Epithelial cell of prostate (primary cell): ENCODE measurements at places on chromosomes 5 and 9.

- DNase-seq: no peak
Measured at GRCh38 chr9:5445886-5446285, 4.5 kb upstream of the CD274 start.

DNA sequence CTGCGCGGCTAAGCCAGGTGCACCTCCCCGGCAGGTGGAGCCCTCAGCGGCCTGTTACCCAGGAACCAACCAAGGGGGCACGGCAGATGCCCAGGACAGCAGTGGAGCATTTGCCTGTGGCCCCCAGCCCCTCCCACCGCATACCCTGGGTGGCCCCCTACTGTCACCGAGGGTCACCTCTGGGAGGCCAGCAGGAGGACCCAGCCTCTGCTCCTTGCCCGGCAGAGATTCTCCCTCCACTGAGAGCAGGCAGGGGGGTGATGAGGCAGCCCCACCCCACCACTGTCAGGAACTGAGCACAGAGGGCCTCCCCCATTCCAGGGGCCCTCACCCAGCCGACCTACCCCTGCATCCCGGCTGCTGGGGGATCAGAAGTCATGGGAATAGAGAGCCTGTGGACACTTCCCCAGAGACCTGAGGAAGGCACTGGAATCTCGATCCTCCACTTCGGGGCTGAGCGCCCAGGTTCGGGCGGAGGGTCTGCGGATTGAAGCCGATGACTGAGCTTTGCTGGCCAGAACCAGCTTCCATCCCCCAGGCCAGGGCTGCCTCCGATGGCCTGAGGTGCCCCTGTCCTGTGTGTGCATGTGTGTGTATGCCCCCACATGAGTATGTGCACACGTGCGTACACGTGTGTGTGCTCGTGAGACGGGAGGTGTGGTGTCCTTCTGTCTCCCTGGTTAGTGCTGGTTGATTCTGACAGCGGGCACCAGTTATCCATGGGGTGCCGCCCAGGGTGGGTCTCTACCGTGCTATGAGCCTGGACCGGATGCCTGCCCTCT lies at the start of gene QRFP:
TSS of gene QRFP (minus strand) at position 580 of the 782 bp plus-strand sequence. CDS start 2,974 bp downstream, outside the sequence.
- DNase-seq: no peak

- DNase-seq: peak; percentile 75
Measured at GRCh38 chr5:139651853-139652787, 4.0 kb downstream of the CXXC5 start.

- DNase-seq: no peak
Measured at GRCh38 chr5:57696389-57696769, 213.8 kb upstream of the ACTBL2 start.

- DNase-seq: no peak
Measured at GRCh38 chr5:39482098-39482497, 57.3 kb upstream of the DAB2 start.

GRCh38 chr5:162683284-162683683 lies 615.7 kb downstream of the GABRG2 start:
- DNase-seq: peak; percentile 20

GRCh38 chr5:44360919-44361318 lies 28.3 kb downstream of the FGF10 start:
- DNase-seq: no peak

- DNase-seq: no peak
Measured at GRCh38 chr9:75866273-75866871, 24.1 kb upstream of the PCSK5 start.

DNA sequence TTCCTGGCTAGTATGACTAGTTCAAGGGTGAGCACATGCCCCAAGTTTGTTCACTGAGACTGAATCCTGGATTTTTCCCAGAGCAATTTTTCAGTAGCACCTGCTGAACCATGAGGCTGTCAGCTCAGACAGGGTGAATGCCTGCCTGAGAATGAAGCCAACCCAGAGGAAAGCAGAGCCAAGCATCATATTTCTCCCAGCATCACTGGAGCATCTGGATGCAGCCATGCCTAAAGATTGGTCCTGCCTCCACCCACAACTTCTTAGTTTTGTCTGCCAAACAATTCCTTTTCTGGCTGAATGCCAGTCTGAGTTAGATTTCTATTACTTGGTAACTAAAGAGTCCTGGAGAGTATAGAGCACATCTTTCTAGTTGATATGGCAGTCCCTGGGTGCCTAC lies 343.6 kb downstream of the CSNK1G3 start:
- DNase-seq: no peak

DNA sequence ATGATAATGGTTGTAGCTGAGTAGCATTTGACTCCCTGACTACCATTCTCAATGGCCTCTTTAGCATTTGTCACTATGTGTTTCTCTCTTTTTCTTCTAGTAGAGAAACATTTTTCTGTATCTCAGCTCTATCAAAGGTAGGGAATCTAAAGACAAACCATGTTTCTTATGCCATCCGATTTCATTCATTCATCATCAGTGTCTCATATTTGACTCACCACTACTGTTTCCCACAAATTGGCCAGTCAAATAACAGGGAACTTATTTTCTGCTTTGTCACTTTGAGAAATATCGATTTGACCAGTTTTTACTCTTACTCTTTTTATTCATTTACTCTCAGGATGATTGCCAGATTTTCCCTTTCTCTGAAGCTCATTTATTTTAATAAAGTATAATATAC lies 282.3 kb downstream of the TMEM167A start:
- DNase-seq: no peak

GRCh38 chr5:14219800-14220512 lies 76.8 kb downstream of the TRIO start:
- no peak for DNase-seq

- no peak for DNase-seq
Measured at GRCh38 chr5:147863454-147864158, 14.9 kb upstream of the SCGB3A2 start.

- no peak for DNase-seq
Measured at GRCh38 chr5:35838370-35839042, 18.2 kb upstream of the IL7R start.

GRCh38 chr5:132556153-132556762 lies 519 bp upstream of the RAD50 start:
- no peak for DNase-seq

- no peak for DNase-seq
Measured at GRCh38 chr5:37858250-37858649, 18.4 kb upstream of the GDNF start.

DNA sequence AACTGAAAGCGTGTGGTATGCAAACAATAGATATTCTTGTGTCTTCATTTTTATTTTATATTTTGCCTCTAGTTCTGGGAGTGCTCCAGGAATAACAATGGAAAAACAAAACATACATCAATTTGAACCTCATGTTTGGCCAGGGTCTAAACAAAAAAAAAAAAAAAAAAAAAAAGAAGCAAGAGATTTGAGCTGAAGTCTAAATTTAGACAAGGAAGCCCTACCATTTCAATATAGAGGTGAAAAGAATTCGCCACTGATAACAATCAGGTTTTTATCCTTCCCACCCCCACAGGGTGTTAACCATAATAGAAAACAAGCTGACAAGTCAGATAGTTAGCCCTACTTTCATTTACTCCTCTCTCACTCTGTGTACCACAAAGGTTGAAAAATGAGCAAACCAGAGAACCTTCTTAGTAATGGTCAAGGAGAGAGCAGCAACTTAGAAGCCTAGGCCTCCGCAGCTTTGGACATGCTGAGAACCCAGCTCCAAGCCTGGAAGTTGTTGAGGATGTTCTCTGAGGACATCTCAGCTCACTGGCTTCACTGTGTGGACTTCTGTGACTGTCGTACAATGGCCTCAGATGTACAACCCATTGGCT lies 118.2 kb upstream of the HMHB1 start:
- DNase-seq: no peak

- no peak for DNase-seq
Measured at GRCh38 chr5:130601-131131, 38.7 kb downstream of the PLEKHG4B start.

- peak; percentile 64 for DNase-seq
Measured at GRCh38 chr9:107739601-107740082, 250.1 kb upstream of the KLF4 start.

GRCh38 chr5:142386137-142387023 lies 61.6 kb upstream of the SPRY4 start:
- DNase-seq: no peak

- no peak for DNase-seq
Measured at GRCh38 chr5:149229298-149229937, 42.2 kb upstream of the AFAP1L1 start.

DNA sequence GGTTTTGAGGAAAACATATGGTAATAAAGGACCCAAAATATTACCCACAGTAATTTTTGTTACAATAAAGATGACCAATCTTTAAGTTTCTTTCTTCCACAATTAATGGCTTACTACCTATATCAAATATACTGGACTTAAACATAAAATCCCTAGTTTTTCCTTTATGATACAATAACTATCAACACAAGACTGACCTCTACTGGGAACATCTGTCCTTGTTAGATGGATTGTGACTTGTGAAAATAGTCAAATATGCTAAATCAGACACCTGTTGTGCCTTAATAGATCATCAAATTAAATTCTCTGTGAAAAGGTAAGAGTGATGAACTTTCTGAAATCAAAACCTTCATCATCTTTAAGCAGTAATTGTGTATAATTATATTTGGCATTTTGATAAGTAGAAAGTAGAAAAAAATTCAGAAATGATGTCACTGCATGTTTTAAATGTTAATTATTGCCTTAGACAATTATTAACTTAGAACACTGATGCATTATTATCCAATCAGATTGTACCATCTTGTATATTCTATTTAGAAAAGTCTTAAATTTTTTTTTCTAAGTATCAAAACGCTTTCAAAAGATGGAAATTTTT lies 113.6 kb downstream of the DEPDC1B start:
- no peak for DNase-seq

DNA sequence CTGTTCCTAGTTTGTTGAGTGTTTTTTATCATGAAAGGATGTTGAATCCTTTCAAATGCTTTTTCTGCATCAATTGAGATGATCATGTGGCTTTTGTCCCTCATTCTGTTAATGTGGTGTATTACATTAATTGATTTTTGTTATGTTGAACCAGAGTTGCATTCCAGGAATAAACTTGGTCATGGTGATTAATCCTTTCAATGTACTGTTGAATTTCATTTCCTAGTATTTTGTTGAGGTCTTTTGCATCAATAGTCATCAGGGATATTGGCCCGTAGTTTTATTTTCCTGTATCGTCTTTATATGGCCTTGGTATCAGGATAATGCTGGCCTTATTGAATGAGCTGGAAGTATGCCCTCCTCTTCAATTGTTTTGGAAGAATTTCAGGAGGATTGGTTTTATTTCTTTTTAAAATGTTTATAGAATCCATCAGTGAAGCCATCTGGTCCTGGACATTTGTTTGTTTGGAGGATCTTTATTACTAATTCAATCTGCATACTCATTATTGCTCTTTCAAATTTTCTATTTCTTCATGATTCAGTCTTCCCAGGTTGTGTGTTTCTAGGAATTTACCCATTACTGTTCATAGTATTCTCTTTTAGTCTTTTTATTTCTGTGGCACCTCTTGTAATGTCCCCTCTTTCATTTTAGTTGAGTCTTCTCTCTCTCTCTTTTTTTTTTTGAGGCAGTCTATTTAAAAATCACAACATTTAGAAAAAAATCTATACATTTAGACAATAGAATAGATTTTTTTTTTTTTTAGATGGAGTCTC lies 32.1 kb downstream of the FGD3 start:
- no peak for DNase-seq

DNA sequence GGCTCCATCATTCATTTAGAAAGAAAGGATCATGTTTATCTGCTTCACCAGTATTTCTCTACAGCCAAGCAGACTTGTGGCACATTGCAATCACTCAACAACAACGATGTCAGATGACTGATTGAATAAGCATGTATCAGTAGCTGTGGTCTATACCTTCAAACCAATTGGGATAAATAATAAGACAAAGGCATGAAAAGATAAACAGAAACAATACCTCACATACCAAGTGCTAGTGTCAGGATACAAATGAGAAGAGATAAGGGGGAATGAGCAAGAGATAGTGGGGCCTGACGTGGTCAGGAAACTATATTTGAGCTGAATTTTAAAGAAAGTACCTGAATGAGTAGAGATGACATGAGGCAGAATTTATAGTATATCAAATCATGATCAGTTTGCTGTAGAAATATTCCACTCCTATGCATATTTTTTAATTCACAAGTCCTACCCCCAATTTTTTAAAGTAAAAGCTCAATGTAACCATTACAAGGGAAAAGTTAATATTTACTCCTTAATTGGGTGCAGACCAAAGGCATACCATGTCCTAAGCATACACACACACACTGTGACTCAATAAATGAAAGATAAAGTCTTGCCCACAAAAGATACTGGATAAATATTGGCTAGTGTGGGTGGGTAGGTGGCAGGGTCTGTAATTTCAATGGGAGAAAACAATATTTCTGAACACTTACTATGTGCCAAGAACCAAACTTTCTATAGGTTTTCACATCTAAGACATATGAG lies 284.5 kb downstream of the SPOCK1 start:
- no peak for DNase-seq

GRCh38 chr9:108083796-108084352 lies 594.3 kb upstream of the KLF4 start:
- DNase-seq: no peak

DNA sequence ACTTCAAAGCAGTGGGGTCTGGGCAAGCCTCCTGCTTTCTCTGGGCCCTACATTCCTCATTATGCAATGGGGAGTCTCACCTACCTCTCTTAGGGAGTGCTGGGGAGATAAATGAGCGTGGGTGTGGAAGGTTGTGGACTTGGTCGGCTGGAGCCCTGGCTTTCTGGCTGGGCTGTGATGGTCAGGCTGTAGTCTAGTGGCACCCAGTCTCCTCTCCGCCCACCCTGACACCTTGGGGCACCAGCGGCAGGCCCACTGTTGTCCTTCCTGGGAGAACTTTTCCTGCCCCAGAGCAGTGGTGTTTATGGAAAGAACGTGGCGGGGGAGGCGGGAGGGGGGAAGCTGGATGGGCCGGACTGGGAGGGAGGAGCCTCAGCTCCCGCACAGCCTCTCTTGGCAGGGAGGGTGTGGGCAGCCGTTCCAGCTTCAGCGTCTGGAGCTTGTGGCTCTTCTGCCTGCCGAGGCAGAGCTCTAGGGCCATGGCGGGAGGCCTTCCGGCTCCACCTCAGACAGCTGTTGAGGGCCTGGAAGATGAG lies 4.1 kb downstream of the PTGS1 start:
- no peak for DNase-seq

DNA sequence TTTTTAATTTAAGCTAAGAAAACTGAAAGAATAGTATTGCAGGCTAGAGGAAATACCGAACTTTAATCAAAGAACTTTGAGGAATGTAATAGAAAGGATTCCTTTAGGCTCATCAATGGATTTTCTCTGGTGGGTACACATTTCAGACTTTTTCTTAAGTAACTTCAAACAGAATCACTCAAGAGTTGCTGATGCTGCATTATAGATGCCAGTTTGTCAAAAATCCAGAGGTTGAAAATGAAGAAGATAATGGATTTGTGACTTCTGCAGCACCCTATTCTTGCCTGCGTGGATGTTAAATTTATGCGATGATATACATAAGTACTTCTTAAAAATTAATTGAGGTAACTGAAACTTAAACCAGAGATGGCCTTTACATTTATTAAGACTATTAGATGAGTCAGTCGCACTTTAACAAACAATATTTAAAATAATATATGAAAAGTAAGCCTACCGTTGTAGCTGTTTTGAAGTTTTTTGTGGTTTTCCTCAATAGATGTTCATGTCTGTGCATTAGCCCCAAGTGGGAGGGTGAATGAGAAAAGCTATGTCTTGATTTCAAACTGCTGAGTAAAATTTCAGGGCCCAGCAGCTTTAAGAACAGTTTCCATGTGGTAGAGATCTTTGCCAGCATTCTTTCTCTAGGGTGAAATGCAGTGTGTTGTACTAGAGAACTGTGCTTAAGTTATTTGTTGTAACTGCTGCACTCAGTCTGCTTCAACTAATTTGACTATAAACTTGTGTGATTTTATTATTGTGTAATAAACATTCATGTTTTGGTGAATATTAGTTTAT lies at the start of gene OGN:
TSS of gene OGN (minus strand) at position 537 of the 795 bp plus-strand sequence. CDS start 1,171 bp downstream, outside the sequence.
- DNase-seq: no peak

GRCh38 chr5:19172926-19173470 lies 815.0 kb downstream of the CDH18 start:
- no peak for DNase-seq
